HFF-Myc (cell line): ENCODE measurements at places on chromosomes 3 and 15.

DNA sequence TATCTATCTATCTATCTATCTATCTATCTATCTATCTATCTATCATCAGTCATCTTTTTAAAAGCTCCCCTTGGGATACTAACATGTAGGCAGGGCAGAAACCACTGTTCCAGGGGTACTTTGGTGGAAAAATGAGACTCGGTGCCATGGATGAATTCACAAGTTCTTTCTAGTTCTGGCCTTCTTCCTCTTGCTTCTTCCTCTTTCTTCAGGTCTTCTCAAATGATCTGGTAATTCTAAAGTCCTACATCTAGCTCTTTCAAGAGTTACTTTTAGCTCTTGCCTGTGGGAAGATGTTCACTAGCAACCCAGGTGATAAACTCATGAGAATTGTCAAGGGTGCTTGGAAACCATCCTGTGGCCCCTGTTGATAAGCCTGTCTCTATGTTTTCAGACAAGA is 168.5 kb upstream of the TBC1D5 start:
- DNase-seq, result no peak

GRCh38 chr15:101540480-101541239 is 51.2 kb upstream of the PCSK6 start:
- DNase-seq, result no peak

DNA sequence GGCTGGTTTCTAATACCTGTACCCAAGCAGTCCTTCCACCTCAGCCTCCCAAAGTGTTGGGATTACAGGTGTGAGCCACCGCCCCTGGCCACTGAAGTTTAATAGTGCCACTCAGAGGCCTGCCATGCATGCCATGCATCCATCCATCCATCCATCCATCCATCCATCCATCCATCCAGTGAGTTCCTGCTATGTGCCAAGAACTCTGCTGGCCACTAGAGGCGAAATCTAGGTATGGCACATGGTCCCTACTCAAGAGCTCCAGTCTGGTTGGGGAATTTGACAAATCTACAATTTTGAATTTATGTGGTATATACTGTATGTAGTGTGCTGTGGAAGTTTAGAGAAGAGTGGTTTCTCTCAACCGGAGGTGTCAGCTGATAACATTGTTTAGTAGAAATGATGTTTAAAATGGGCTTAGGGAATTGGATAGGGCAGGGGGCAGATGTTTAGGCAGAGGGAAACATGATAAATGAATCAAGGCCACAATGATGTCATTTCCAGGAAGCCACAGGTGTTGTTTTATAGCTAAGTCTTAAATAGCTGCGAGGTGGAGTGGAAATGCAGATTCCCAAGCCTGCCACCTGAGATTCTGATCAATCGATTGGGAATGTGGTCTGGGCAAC is 384.4 kb upstream of the C2CD4B start:
- no peak for DNase-seq

GRCh38 chr3:10941972-10942371 is 50.6 kb upstream of the SLC6A1 start:
- no peak for DNase-seq

DNA sequence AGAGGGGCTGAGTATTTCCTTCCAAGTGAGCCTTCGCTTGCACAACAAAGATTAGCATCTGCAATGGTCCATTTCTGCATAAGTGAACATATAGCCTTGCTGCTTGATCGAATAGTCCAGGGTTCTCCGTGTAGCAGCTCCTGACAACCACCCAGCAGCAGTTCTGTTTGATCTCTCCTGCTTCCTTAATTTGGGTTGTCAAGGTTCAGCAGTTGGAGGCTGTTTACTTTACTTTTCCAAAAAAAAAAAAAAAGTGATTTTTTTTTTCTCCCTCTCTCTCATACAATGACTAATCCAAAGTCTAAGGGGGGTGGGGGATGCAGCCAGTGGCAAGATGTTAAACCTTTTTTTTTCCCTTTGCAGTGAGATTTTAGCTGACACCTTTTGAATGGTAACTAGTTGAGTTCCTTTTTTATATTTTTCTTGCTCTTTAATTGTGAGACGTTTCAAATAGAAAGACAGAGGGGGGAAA is 3.6 kb downstream of the FOXP1 start:
- DNase-seq, result no peak

DNA sequence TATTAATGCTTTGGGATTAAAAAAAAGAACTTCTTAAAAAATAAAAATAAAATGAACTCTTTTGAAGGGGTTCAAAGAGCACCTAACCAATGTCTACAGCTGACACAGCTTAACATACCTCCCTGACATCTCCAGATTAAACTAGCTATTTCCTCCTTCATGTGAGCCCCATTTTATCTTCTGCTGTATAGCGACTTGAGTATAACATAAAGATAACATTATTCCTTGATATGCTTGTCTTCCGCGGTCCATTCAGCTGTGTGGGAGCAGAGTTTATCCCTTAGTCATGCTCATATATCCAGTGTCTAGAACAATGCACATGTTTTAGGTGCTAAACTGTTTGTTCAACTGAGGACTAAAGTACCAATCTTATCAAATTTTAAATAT is 7.8 kb upstream of the CHRM5 start:
- DNase-seq, result no peak

DNA sequence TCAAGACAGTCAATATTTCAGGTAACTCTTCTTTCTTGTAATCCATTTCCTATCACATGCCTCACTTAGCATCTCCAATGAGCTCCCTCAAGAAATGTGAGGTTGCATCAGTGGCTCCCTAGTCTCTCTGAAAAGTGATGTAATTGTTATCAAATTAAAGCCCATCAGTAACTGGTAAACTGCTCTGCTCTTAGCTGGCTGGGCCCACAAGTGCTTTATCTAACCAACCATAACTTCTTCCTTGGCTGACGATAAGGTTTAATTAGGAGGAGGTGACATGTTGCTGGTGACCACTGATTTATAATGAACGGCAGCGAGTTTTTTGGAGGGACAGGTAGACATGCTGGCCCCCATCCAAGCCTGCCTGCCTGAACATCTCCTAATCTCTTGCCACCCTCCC is 79.6 kb downstream of the RTP4 start:
- no peak for DNase-seq

DNA sequence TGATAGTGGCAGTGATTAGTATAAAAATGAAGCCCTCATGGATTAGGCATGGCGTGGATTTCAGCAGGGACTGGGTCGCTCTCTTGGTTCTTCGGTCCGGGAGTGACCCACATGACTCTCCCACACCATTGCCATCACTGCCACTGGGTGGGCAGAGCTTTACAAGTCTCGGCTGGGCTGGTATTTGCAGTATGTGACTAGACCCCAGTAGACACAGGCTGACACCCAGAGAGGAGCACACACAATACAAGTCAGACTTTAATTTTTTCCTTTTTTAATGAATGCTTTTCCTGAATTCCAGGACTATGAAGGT is 1.5 kb downstream of the SV2B start:
- DNase-seq, result no peak

- no peak for DNase-seq
Observed at GRCh38 chr3:126912027-126912422, 70.9 kb upstream of the PLXNA1 start.

GRCh38 chr3:58271901-58272501 is 34.0 kb upstream of the RPP14 start:
- DNase-seq, result peak; percentile 73

- no peak for DNase-seq
Observed at GRCh38 chr3:41836360-41837134, 125.4 kb downstream of the ULK4 start.

- DNase-seq, result peak; percentile 61
Observed at GRCh38 chr3:184711493-184712247, at the start of gene MAGEF1. Gene MAGEF1 (minus strand): TSS chr3:184712064. CDS start chr3:184711821, 243 bp downstream.

DNA sequence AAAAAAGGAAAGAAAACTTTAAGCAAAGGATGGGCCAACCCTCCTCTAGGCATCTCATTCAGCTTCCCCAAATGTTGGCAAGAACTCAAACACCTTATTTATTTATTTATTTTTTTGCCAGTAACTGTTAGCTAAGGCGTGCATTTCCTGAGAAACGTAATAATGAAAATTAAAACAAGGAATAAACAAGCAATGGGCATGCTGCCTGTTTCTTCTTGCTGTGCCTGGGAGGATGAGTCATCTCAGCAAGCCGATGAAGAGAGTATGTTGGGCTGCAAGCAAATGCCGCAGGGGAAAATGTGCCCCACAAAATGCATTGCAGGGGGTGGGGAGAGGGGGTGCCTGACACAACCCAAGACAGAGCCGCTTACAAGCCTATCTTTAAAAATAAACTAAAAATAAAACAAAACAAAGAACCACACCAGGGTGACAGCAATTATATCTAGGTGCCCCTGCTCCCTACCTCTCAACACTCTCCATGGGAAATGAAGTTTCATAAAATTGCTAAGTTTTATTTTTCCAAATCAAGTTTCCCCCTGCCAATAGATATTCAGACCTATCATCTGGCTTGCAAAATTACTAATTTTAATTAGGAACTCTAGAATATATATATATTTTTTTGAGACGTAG is 40.3 kb downstream of the EIF4E3 start:
- DNase-seq, result peak; percentile 83

DNA sequence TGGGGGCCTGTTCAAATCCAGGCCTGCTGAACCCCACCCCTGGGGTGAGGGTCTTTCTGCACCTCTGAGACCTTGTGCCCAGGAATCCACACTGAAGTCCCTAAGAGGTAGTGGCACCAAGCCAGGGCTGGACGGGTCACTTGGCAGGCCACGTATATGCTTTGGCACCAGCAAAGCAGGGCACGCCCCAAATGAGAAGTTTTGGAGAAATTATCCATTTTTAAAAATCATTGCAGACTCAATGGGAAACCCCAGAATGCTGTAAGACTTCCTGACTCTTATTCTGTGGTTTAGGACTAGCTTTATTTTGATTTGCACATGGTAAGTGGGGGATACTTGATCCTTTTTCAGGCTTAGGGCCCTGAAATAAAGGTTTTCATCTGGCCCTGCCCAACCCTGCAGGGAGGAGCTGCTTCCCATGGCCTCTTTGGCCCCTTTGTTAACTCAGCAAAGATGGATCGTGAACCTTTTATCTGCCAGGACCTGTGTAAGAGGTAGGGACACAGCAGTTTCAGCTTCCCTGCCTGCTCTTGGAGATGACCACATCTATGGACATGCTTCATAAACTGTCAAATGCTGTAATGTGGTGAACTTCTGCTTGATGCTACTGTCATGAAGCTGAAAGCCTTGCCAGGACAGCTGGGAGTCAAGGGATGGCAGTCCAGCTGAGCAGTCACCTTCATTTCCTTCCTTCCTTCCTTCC is 88.0 kb downstream of the HMG20A start:
- DNase-seq, result no peak

DNA sequence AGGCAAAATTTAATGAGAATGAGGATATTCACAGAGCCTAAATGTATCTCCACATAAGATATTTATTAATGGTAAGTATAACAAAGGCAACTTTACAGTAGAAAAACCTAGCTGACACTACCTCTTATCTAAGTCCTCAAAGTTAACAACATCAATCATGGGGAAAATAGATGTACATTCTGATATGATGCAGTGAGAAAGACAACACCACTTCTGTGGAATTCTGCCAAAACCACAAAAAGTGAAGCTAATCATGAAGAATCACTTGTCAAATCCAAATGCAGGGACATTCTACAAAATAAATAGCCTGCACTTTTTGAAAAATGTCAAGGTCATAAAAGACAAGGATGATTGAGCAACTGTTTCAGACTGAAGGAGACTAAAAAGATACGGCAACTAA is 27.5 kb upstream of the EOMES start:
- DNase-seq, result no peak

- no peak for DNase-seq
Observed at GRCh38 chr15:93759629-93760028, 471.7 kb upstream of the MCTP2 start.

- no peak for DNase-seq
Observed at GRCh38 chr3:68996356-68996995, 17.0 kb downstream of the EOGT start.

GRCh38 chr3:146035366-146035765 is 125.6 kb downstream of the PLOD2 start:
- no peak for DNase-seq
